Ascending aorta (tissue), 2 donors: ENCODE measurements at places on chromosomes 12 and 14.

DNA sequence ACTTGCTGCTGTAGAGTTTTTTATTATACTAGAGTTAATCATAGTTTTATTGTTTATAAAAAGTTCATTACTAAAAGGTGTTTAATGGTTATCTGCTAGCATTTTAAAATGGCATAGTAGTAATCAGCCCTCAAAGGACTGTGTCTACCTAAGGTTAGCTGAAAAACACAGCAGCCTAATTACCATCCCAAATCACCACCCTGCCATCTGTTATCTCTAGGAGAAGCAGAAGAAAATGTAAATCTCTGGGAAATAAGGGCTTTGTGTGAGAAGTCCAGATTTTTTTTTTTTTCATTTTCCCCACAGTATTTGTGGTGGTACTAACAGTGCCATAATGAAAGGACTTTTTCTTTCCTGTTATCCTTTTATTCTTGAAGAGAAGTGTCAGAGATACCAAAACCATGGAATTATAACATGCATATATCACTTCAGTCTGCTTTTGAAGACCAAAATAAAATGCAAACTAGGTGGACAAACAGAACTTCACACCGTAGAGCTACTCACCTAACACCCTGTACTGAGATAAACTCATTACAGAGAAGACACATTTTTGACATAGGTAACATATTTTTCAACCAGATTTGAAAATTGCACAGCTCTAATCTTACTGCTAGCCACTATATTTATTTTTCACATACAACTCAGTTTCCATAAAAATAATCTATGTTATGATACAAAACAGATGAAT, 876.2 kb downstream of the C12orf50 start:
- no peak for DNase-seq

DNA sequence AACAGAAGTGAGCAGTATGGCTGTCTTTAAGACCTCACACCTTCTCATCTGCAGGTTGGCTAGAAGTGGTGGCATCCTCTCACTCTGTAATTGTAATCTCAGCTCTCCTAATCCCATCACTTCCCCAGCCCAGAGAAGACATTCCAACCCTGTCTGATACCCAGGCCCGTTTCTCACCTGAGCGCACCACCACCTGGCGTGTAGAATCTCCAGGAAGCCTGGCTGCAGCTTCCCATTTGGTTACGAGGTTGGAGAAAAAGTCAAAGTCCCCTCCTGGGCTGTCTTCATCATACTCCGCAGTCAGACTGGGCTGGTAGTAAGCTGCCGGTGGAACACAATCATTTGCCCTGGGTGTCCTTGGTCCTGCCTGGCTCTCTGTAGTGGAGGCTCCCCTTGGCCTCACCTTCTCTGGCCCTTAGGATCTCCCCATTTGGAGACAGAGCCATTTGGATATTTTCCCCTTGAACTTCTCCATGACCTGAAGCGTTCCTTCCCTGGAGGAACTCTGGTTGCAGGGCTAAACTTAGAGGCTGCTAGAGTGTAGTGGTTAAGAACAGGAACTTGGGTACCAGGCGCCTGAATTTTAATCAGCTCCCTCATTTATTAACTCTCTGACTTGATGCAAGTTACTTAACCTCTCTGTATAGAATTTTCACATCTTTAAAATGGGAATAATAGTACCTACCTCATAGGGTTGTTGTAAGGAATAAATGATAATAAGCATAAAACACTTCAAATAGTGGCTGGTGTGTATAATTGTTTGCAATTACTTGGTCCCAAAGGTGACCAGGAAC, 1.8 kb downstream of the SDR39U1 start:
- DNase-seq = no peak

DNA sequence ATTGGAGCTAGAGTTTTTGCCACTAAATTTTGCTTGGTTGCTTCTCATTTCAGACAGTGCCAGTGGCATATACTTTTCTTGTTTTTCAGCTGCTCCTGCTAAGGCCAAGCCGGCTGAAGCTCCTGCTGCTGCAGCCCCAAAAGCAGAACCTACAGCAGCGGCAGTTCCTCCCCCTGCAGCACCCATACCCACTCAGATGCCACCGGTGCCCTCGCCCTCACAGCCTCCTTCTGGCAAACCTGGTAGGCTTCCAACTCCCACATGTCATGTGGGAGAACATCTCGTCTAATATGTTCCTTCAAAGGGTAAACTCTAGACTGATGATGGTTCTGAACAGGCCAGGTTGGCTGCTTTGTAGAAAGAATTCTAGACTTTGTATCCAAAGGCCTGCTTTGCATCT, 11.0 kb downstream of the DLST start:
- DNase-seq = no peak

DNA sequence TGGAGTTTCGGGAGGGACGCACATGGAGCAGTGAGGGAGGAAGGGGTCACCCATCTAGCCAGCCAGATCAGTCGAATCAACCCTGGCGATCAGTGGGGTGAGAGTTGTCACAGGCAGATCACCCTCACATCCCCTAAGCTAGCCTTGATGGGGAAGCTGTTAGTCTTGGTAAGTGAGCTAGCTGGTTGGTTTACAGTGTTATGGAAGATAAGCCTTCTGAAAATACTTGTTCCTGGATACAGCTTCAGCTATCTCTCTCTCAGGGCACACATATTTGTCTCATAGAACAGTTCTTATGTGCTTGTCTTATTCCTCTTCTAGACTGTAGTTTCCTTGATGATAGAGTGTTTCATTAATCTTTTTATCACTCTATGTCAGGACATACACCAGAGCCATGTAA, 26.2 kb upstream of the MANSC4 start:
- no peak for DNase-seq

DNA sequence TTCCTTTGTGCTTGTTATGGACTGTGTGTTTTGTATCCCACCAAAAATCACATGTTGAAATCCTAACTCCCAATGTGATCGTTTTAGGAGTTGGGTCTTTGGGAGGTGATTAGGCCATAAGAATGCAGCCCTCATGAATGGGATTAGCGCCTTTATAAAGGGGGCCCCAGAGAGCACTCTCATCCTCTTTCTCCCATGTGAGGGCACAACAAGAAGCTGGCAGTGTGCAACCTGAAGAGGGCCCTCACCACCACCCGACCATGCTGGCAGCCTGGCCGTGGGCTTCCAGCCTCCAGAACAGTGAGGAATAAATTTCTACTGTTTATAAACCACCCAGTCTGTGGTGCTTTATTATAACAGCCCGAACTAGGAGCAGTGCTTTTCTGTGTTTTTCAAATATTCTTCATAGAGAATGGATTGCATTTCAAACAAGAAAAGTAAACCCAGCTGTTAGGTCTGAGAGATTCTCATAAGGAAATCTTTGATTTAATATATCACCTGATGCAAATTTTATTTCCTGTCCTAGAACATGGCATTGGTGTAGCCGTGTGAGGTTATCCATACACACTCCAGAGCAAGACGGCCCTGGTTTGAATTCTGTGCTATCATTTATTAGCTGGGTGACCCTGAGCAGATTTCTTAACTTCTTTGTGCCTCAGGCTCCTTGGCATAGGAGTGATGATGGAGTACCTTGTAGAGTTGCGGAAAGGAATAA, 27.8 kb downstream of the HSPB8 start:
- DNase-seq = no peak

GRCh38 chr14:42095155-42095554, 488.5 kb downstream of the LRFN5 start:
- no peak for DNase-seq

GRCh38 chr12:1575408-1576401, 18.7 kb downstream of the FBXL14 start:
- DNase-seq = no peak

GRCh38 chr14:38761033-38761432, 342.0 kb downstream of the SEC23A start:
- no peak for DNase-seq

DNA sequence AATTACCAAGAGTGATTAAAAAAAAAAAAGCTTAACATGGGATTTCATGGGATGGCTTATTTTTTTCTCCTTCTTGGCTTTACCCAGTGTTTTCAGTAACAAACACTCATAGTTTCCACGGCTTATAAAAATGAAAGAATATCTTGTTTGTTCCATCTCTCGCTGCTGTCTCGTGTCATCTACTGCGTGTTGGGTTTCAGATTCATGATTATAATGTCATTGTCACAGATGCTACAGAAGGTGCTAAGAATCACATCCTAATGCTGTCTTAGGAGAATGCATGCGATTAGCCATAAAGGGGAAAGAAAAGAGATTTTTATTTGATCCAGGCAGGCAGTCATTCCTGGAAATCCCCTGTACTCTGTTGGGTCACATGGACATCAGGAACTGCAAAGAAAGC, 1267.6 kb upstream of the TMEM132C start:
- no peak for DNase-seq

DNA sequence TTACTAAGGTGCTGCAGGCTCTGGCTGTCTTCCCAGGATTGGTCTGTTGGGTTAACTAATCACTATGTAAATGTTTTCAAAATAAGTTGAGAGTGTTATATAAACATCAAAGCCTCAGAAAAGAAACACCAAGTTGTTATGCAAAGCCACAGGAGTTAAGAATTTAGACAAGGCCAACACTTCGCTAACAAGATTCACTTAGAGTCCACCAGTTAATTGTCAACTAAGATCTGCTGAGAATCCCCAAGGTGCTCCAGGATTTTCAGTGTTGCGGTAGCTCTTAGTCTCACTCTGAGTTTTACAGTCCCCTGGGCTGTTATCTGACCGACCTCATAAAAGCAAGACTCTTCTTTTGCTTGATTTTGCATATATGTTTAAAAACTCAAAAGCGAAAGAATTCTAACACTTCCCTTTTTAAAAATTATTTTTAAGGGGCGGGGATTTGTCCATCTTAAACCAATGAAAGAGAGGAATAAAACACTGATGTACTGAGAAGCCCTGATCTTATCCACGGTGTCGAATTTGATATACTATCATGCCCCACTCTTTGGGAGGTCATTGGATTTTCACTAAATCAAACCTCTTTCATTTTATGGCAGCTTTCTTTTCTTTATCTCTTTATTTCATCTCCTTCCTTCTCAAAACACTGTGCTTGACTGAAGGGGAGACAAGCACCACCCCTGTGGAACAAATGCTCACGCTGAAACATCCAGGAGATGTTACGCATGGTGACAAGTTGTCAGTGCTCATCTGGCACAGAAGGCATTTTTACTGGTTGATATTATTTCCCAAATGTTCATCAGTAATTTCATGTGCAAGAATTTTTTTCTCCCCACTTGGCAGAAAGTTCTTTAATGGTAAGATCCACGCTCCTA, 7.0 kb downstream of the NIN start:
- DNase-seq = no peak

- DNase-seq = no peak
Observed at GRCh38 chr12:108702595-108703320, 28.6 kb downstream of the CORO1C start.

DNA sequence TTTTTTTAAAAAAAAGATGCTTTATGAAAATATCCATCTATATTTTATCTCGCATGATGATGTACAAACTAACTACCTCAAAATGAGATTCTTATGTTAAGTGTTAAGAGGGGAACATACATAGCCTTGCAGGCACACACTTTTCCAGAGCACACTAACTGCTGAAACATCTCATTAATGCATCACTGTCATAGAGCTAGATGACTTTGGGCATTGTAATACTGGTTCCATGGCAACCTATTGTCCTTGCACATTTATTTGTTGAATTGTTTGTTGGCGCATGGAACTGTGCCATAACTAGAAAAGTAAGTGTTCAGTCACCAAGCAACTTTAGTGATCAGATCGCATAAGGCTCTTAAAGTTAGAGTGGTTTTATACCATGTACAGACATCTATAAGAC, 348.3 kb downstream of the GALC start:
- no peak for DNase-seq

- DNase-seq = no peak
Observed at GRCh38 chr12:131314524-131315090, 360.9 kb downstream of the ADGRD1 start.

- DNase-seq = no peak
Observed at GRCh38 chr12:123748161-123748560, 13.9 kb upstream of the DNAH10 start.

DNA sequence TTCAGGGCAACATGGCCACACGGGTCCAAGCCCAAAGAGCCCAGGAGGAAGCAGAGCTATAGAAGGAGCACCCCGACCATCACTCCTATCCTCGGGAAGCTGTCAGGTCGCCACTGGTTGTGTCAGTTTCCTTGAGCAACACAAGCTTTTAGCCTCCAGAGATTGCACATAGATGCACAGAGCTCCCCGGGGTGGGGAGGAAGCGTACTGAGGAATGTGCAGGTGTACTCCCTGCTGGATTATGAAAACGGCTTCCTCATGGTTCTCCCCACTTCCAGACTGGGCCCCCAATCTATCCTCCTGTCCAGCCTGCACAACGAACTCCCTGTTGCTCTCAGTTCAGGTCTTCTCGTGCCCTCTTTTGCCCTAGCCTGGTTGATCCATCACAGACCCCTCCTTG, 30.3 kb upstream of the IRF2BPL start:
- DNase-seq = no peak

- no peak for DNase-seq
Observed at GRCh38 chr14:105213361-105213760, 32.2 kb upstream of the NUDT14 start.

DNA sequence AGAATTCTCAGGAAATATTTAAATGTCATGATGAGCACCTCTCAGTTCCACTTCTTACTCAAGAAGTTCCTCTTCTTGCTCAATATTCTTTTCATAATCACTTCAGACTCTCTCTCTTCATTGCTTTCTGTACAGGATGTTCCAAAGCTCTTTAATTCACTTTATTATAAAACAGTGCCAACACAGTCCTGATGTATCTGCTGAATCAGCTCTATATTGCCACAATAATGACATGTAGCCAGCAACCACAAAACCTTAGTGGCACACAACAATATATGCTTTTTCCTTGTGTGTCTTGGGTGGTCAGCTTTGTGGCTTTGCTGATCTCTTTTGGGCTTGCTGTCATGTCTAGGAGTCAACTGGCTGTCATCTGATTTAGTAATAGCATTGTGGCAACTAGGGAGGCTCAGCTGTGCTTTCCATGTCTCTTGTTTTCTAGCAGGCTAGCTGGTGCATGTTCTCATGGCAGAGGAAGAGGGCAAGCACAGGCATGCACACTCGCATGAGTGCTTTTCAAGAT, 52.8 kb upstream of the SLC2A13 start:
- no peak for DNase-seq

- DNase-seq = no peak
Observed at GRCh38 chr12:20641106-20641505, 54.0 kb upstream of the SLCO1C1 start.

- no peak for DNase-seq
Observed at GRCh38 chr14:94962166-94962575, 192.3 kb upstream of the GSC start.

- no peak for DNase-seq
Observed at GRCh38 chr12:27319848-27320247, 12.8 kb upstream of the BMAL2 start.

DNA sequence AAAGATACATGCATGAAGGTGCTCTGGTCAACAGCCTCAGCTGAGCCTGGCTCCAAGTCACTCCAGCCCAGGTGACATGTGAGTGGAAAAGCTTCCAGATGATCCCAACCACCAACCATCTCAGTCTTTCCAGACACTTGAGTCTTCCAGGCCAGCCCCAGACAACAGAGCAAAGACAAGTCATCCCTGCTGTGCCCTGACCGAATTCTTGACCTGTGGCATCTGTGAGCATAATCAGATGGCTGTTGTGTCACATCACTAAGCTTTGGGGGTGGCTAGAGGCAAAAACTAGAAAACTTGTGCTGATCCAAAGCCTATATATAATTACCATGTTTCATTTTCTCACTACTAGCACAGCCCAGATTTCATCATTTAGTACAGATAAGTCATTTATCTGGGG, 50.8 kb upstream of the ISM2 start:
- no peak for DNase-seq
